GM04503 (cell line): ENCODE measurements at places on chromosomes 12 and 14.

DNA sequence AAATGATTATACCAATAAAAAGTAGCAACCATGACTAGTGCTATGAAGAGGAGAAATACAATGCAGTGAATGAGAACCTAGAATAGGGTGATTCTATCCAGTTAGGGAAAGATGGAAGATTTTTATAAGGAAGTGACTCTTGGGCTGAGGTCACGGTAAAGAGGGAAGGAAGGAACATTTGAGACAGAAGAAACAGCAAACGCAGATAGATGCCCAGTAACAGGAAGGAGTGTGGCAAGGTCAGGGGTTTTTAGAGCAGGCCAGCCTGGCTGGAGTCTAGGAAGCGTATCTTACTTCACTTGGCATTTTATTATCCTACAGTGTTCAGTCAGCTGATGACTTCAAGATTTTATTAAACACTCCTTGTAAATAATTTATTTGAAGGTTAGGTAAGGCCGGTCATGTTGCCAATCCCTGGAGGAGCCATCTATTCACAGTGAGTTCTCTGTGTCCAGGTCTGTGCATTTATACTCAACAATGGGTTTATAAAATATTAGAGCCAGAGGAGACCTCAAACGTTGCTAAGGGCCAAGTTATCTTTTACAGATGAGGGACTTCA lies 170.6 kb downstream of the PRKCH start:
- no peak for DNase-seq

DNA sequence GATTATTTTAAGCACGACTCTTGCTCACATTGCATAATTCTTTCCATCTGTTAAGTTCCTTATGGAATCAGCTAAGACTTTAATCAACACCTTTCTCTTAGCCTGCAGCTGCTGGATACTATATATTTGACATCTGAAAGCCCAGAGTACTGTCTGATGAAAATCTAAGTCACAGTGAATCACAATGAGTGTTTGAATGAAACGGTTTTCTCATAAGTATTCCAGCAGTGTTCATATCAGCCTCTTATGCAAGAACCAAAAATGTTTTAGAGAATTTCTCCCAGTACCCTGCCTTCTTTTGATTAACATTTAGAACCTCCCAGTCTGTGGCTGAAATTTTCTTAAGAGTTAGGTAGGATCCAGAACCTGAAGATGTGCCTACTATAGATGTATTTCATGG lies 55.6 kb downstream of the FRMD6 start:
- no peak for DNase-seq

GRCh38 chr12:44155358-44155757 lies 319.5 kb downstream of the TMEM117 start:
- no peak for DNase-seq

DNA sequence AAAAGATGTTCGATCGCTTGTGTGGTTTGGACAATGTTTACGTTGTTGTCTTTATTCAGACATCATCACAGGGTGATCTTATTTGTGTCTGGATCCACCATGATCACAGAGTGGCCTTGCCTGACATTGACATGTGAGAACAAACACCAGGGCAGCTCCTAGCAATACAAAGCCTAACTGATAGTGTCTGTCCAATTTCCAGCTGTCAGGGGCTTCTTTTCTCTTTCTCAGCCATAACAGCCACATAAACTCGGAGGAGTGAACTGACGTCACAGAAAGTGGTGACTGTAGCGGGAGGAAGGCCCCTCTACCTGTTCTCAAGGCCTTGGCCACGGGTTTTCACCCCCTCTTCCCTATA lies 5.8 kb upstream of the SLC6A13 start:
- no peak for DNase-seq

- DNase-seq, result no peak
Measured at GRCh38 chr14:100734031-100734990, 7.6 kb downstream of the DLK1 start.

DNA sequence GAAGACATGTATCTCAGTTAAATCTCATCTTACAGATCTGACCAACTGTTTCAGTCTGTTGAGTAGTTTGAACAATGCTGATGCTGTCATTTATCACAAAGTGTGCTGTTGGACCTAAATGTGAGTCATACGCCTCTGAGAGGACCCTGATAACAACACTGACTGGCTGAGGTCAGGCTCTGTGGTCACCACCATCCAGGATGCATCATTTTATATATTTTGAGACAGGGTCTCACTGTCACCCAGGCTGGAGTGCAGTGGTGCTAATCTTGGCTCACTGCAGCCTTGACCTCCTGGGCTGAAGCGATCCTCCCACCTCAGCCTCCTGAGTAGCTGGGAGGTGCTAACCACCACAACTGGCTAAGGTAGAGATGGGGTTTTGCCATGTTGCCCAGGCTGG lies 181.0 kb upstream of the RGS6 start:
- no peak for DNase-seq

- no peak for DNase-seq
Measured at GRCh38 chr12:118103201-118103600, 610 bp downstream of the VSIG10 start.

DNA sequence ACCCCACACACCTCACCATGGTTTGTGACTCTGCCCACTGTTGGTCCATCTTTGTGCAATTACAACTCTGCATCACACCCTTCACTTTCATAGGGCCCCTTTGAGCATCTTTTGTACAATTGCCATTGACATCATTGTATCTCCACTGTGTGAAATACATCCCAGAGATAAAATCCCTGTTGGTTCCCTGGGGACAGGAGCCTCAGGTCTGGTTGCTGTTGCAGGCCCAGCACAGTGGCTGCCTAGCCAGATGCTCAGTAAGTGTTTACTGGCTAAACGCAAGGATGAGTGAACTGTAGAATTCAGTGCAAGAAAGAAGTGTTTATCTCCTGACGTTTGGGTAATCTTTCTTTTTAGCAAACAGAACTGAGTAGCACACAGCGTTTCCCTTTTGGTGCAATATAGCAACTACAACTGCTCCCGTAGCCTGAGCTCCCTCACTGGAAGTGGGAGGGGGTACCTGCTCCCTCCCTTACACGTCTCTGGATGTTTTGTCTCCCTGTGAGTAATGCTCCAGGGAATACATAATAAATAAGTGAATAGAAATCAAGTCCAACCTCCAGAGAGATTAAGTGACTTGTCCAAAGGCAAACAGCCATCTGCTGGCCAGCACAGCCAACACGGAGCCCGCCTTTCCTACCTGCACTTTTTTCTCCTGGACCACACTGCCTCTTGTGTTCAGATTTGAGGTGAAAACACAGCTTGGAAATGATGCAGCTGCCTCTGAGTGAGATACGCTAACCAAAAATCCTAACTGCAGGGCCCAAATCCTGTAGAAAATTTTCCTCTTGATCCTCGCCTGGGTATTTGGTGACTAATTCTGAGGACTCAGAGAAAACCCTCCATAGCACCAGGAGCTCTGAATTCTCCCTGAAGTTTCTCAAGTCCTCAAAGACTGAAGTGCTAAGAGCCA lies 27.4 kb downstream of the GALNT16 start:
- DNase-seq, result no peak

- DNase-seq, result no peak
Measured at GRCh38 chr14:105092171-105093037, 27.2 kb upstream of the GPR132 start.
